Left renal pelvis (tissue), 4 donors: ENCODE measurements at places on chromosomes 1 and 21. TPM values are rescaled to one million over a fixed set of nuclear protein-coding genes. Genes with fewer than 3 reads are reported as not detected.
A peak's percentile ranks its signal among the peaks of the same experiment; 100 is the strongest.

The KRTAP10-11 gene
- polyA plus RNA-seq = not detected

The OR2AK2 gene
- not detected for polyA plus RNA-seq

The MRPL55 gene
- polyA plus RNA-seq = 35.5 TPM

The LMX1A gene
- polyA plus RNA-seq = 0.90 TPM

The TXLNA gene
- 45.2 TPM for polyA plus RNA-seq

The NES gene
- 149 TPM for polyA plus RNA-seq

The BCL2L15 gene
- 0.93 TPM for polyA plus RNA-seq

The FCGR3B gene
- polyA plus RNA-seq = 0.93 TPM

The IGSF9 gene
- 15.0 TPM for polyA plus RNA-seq

The NR5A2 gene
- 1.9 TPM for polyA plus RNA-seq

The OR2T35 gene
- not detected for polyA plus RNA-seq

The CSMD2 gene
- polyA plus RNA-seq = 0.29 TPM

DNA sequence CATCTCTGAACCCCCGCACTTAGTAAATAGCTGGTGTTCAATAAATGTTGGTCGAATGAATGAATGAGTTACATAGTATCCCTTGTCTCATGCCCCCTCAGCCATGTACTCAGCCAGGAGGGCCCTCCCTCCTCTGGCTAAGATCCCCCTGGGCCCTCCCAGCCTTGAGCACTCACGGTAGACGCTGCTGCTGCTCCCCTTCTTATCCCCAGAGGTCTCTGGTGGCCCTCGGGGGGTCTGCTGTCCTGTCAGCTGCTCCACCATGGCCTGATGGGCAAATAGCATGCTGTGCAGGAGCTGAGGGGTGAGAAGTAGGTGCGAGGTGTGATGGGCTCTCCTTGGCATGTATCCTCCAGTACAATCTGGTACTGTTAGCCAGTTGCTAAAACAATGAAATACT lies 1.9 kb downstream of the ETV3L start:
- no peak for DNase-seq

- DNase-seq = no peak
Measured at GRCh38 chr1:99886841-99887240, 36.7 kb downstream of the AGL start.

GRCh38 chr21:33836408-33836807 lies 79.2 kb downstream of the ATP5PO start:
- no peak for DNase-seq

- no peak for DNase-seq
Measured at GRCh38 chr1:221856228-221857093, 114.6 kb upstream of the DUSP10 start.

- no peak for DNase-seq
Measured at GRCh38 chr21:31580866-31581276, 78.6 kb upstream of the SOD1 start.

- DNase-seq = no peak
Measured at GRCh38 chr1:194730304-194730703, 1543.9 kb upstream of the B3GALT2 start.

DNA sequence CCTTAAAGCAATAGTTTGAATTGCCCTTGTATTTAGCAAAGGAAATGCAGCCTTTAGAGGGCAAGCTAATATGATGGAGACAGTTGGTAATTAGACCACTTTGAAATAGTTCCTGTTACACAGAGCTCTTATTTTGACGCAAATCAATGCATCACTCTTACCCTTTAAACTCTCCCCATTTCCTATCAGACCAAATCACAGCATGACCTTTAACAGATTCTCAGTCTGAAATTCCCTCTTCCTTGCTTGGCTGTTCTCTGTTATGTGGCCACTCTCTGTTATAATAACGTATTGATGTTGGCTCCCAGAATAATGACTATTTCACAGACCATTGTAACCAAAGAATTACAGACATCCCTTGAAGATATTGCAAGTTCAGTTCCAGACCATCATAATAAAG lies 66.9 kb upstream of the NGF start:
- DNase-seq = no peak

DNA sequence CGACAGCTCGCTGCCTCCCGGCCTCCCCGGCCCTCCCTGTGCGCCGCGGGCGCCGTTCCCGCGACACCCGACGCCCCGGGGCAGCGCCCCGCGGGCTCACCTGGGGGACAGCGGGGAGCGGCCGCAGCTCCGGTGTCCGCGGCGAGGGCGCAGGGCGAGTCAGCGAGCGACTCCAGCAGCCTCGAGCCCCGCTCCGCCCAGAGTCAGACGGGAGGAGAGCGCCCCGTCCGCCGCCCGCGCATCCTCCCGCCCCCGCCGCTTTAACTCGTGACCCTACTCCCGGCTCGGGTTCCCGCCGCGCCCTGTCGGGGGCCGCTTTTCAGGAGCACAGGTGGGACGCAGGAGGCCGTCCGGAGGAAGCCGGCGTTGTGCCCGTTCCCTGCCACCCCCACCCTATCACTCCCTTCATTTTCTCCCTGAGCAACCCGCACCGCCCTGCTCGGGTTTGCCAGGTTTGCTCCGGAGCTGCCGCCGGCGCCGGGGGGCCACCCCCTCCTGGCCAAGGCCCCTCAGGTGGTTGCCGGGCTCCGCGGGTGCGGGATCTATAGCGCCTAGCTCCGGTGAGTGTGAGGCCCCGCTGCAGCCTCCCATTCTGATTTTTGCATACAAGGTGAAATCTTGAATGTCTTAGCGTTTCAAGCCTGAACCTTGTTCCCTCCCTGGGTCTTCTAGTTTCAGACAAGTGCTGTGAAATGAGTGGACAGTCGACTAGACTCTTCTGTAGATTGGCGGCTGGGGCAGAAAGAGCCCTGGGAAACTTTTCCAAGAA lies at the start of gene MCOLN3:
TSS of gene MCOLN3 (minus strand) at position 205 of the 769 bp plus-strand sequence. CDS start 3,140 bp downstream, outside the sequence.
- no peak for DNase-seq

- DNase-seq = no peak
Measured at GRCh38 chr1:20271498-20272400, 18.9 kb upstream of the VWA5B1 start.

DNA sequence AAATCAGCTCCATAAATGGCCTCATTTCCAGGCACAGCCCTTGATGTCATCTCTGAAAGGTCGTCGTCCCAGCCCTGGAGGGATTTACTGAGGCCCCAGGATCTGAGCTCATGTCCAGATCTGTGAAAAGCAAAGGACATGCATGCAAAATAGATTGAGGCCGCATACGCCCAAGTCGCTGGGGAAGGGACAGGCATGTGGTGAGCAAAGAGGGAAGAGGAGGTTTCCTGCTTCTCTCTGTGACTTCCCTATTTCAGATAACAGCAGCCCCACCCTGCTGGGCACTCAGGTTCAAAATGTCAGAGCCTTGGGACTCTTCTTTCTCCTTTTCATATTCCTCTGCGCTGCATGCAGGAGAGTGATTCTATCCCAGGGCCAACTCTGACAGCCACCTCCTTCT lies 197.2 kb downstream of the ADSS2 start:
- no peak for DNase-seq

GRCh38 chr1:206668351-206668750 lies 16.4 kb upstream of the MAPKAPK2 start:
- no peak for DNase-seq

DNA sequence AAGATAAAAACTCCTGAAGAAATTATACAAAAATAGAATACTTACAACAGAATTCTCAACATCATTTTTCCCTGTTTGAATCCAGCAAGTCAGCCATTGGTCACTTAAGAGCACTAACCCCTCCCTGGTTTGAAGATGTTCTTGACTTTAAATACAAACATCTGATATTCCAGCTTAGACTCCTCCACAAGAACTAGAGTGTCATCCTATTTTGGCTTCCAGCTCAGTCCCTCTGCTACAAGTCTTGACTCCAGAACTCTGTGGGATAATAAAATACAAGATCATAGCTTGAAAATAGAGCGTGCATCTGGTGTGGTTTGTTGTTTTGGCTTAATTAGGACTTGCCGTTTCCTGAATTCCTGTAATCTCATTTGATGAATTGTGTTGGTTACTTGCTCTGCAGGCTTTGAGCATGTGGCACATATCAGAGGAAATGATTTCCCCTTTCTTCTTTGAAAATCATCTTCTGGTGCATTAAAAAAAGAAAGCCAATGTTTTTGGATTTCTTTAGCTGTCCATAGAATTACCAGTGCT lies 63.7 kb upstream of the DPT start:
- no peak for DNase-seq

GRCh38 chr1:113135460-113135859 lies 62.5 kb downstream of the LRIG2 start:
- DNase-seq = no peak

DNA sequence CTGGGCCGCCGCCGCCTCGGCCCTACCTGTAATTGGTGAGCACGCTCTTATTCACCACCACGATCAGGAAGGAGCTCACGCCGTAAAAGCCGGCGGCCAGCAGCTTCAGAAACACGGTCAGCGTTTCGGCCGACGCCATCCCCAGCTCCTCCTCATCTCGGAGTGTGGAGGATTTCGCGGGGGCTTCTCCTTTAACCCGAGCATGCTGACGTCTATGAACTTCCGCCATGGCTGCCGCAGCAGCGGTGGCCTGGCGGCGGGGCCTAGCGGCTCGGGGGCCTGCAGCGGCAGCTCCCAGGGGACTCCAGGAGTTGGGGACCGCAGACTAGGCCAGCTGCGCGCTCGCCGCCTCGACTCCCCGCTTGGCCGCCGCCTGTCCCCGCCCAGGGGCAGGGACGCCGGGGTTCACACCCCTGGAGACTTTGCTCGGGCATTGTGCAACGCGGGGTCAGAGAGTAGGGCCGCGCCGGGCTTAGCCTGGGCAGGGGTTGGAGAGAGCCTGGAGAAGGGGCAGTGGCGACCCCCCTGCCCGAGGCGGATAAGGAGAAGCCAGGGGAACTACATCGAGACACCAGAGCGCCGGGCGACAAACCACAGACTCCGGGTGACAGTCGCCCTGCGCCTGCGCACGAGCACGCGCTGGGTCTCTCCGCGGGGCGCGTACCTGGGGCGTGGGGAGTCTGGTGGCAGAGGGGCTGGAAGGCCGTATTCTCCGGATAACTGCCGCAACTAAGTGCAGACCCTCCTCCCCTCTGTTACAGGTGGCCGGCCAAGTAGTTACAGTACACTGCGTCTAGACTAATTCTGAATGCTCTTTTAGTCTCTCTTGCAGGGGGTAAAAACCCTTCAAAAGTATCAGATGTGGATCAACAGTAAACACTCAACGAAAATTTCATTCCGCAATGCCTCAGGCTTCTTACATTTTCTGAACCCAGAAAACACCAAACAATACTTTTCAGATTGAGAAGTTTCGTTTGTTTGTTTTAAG lies at the start of gene SLC35D1:
TSS of gene SLC35D1 (minus strand) at position 364 of the 988 bp plus-strand sequence. CDS start at position 229, 135 bp downstream.
- DNase-seq = peak; percentile 73

DNA sequence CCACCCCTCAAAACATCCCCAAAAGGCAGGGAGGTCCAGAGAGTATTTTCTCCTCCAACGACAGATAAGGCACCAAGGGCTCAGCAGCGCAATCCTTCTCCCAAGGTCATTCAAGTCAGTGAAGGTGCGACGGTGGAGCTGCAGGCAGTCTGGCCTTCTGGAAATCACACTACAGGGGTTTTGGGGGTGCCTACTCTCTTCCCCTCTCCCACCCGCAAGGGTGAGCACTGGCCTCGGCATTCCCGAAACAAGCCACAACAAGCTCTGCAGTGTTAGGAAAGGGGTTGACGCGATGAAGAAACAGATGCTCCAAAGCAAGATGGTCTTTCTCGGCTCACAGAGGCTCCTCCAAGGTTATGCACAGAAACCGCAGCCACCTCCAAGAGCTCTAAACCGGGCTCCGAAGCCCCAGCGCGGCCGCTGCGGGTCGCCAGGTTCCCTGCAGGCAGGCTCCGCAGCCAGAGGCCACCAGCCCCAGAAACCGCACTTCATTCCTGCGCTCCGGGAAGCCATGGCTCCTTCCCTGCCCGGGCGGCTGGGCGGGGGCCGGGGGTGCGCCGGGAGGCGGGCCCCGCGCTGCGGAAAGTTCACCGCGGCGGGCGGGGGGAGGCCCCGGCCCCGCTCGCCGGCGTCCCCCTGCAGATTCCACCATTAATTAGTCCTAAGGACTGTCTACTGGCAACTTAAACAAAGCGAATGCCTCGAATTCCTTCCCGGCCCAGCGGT lies 1.1 kb downstream of the LUZP1 start:
- no peak for DNase-seq

DNA sequence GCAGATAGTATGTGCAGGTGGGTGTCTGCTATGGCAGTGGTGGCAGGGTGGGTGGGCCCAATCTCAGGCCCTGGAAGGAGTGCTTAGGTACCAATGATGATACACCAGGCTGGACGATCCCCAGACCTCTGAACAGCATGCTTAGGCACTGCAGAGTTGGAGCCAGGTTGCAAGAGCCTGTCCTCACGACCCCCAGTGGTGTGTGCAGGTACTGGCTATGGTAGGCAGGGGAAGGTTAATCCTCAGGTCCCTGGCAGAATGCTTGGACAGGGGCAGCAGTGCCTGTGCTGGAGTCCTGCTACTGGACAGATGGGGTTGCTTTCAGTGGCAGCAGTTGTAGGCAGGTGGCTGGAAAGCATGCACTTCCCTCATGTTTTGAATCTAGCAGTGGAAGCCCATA lies 100.5 kb upstream of the NEK7 start:
- no peak for DNase-seq

- DNase-seq = no peak
Measured at GRCh38 chr1:155127967-155128754, 485 bp downstream of the EFNA1 start.

GRCh38 chr21:46188226-46189212 lies 4.3 kb upstream of the SPATC1L start:
- no peak for DNase-seq

DNA sequence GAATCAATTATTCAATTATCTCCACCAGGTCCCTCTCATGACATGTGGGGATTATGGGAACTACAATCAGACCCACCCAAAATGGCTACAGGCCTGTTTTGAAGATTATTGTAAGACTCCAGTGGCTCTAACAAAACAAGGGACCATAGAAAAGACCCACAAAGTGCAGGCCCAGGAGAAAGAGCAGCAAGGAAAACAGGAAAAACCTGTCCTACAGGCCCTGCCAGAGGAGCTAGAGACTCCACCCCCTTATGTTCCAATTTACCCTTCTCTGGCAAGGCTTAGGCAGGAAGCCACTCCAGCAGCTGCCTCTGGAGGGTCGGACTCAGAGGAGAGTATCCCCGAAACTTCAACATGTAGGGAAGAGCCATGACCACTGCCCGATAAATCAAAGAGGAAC lies 96.5 kb downstream of the LIPI start:
- DNase-seq = no peak

GRCh38 chr1:35364741-35365140 lies 96.2 kb downstream of the ZMYM4 start:
- DNase-seq = no peak

GRCh38 chr1:208247696-208248095 lies 3.5 kb upstream of the PLXNA2 start:
- no peak for DNase-seq

DNA sequence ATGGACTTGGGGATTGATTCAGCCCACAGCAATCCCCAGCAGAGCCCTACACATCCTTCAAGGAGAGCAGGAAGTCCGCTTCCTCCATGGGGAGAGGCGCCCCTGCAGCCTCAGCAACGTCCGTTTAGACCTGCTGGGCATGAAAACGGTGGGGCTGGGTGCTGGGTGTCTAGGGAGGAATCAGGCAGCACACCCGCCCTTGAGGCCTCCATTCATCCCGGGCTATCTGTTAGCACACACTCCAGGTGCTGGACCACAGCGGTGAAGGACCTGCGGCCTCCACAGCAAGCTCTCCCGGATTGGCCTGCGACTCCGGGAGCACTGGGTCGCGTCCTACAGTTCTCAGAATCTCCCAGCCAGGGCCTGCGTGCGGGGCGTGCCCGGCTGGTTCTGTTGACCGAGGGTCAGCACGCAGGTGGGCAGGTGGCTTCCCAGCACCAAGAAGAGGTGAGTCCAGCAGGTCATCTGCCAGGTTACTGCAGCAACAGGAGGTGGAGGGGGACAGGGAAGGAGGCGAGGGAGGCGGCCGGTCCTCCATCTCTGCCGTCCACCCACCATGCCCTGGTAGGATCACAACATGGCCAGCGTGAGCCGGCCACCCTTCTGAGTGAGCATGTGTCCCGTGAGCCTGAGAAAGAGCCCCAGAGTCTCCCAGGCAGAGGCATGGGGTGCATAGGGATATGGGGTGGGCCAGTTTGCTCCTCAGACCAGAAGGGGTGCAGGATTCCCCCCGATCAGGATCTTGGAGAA lies 96.6 kb downstream of the RIPK4 start:
- DNase-seq = no peak
